ENCODE measurements at places on chromosomes 12 and 14.
A peak's percentile ranks its signal among the peaks of the same experiment; 100 is the strongest.

GRCh38 chr12:131965073-131965472 lies 15.3 kb downstream of the EP400 start:
- DNase-seq, result no peak

DNA sequence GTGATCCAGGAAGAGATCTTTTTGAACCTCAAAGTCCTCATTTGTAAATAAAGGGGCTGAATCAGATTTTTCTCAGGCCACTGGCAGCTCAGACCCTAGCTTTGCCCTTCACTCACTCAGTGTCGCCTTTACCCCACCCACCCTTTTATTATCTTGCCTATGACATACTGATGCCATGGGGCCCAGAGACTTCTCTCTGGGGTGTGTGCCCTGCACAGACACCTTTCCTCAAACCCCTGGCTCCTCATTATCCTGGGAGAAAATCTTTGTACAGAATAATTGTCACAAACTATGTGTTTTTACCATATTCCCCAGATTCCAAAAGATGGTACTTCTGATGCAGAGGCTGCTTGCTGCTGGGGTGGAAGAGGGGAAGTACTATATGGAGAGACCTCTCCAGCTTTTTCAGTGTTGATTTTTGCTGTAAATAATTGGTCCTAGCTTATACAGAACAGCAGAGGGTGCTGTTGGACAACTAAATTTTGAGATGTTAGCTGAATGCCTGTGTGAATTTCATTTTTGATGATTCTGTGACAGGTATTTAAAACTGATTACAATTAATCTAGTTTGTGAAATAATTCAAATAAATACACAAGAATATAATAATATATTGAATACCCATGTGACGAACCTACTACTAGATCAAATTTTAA lies 53.9 kb upstream of the DCD start:
- peak; percentile 40 for DNase-seq

DNA sequence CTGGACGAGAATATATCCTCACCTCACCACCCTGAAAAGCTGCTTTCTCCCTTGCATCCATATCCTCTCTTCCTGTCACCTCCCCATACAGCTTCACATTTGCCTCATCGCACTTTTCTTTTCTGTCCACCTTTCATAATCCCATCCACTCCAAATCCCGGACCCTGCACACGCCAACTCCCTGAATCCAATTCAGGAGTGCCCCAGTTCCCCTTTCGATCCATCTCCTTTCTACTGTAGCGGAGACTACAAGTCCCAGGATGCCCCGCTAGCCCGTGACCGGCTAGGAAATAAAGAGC lies 2.5 kb downstream of the TMEM253 start:
- DNase-seq, result no peak

- no peak for DNase-seq
These were observed 807.7 kb upstream of the SEL1L start for GRCh38 chr14:82341261-82341810.

DNA sequence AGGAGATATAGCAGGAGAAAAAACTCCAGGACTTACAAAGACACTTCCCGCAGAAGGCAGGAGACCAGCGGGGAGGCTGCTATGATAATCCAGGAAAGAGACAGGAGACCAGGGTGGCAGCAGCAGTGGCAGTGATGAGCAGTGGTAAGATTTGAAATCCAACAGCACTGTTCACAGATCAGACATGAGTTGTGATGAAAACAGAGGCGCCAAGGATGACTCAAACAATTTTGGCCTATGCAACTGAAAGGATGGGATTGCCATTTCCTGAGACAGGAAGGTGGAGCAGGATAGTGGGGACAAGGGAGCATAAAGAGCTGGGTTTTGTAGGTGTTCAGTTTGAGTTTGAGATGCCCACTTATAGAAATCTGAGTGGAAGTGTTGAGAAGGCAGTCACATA lies 108.6 kb upstream of the DYRK2 start:
- no peak for DNase-seq

GRCh38 chr12:4177262-4177661 lies 96.3 kb upstream of the CCND2 start:
- DNase-seq, result no peak

- DNase-seq, result no peak
These were observed 178.8 kb upstream of the DDHD1 start for GRCh38 chr14:53331921-53332320.

- DNase-seq, result no peak
These were observed 58.1 kb downstream of the SPTB start for GRCh38 chr14:64821651-64822050.

- DNase-seq, result no peak
These were observed 1.4 kb downstream of the TMBIM4 start for GRCh38 chr12:66168410-66168809.

DNA sequence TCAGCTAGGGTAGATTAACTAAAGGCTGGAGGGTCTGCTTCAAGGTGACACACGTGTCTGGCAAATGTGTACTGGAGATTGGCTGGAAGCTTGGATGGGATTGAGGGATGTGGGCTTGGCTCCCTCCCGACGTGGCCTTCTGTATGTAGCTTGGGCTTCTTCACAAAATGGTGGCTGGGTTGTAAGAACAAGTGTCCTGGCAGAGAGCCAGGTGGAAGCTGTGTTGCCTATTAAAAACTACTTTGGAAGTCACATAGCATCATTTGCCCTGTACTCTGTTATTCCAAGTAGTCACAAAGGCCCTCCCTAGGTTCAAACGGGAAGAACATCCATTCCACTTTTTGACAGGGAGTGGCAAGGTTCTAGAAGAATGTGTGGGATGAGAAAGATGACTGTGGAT lies 174.1 kb upstream of the PRICKLE1 start:
- DNase-seq, result no peak

DNA sequence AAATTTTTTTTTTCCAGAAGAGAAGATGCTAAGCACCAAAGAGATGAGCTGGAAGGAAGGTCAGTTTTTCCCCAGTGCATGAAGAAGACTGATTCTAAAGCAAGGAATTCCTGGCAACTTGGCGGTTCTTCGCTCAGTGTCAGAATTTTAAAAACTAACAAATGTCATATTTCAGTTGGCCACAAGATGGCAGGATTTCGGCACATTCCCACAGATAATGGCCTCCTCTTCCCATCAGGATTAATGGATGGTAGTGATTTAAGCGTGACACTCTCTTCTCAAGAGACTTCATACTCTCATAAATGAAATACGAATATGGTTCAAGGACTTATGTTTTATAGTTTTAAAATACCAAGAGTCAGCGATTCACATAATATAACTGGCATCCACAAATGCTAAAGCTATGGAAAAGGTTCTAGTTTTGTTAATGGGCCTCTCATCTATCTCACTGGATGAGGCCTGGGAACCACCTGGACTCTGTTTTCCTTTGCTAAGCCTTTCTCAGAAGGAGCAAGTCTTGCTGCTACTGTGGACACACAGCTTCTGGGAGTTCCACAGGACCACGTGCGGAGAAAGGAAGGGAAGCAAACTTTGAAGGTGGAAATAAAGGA lies 46.1 kb upstream of the PTPRO start:
- no peak for DNase-seq

- no peak for DNase-seq
These were observed 2.6 kb downstream of the TSPAN8 start for GRCh38 chr12:71155225-71155624.

DNA sequence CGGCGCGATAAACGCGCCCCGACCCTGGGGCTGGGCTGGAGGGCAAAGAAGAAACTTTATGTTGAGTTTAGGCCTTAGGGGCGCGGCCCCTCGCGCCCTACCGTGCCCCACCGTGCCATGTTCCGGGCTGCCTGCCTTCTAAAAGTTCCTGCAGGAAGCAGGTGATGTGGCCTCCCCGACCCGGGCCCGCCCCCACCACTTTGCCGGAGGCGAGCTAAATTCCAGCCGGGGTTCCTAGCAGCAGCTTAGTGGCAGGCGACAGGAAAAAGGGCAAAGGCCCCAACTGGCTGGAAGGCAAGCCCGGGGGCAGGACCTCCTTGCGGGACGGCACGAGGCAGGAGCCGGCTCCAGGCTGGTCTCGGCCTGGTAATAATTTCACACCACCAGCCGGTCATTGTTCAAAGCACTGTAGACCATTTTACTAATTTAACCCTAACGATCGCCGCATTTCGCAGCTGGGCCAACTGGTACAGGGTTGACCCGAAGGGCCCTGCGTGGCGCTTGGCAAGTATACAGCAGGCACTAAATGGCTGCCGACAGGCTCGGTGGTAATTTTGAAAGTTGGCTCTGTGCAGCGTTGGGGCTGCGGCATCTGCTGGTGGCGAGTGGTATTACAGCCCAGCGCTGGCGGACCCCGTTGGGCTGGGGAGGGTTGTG lies 895 bp upstream of the CCDC88C start:
- peak; percentile 64 for DNase-seq

DNA sequence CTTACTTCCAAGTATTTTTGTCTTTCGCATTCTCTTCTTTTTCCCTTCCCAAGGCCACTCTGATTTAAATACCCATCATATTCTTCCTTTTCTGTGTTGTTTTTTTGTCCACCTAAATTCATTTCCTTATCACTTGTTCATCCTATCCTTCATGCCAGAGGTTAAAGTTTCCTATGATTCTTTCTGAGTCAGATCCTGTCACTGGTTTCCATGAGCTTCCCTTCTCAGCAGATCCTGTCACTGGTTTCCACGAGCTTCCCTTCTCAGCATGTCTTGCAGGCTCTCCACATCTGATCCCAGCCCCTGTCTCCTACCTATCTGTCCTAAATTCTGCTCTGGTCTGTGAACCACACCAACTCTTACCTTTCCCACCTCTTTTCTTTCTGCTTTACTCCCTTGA lies 311.8 kb upstream of the RGS6 start:
- no peak for DNase-seq

DNA sequence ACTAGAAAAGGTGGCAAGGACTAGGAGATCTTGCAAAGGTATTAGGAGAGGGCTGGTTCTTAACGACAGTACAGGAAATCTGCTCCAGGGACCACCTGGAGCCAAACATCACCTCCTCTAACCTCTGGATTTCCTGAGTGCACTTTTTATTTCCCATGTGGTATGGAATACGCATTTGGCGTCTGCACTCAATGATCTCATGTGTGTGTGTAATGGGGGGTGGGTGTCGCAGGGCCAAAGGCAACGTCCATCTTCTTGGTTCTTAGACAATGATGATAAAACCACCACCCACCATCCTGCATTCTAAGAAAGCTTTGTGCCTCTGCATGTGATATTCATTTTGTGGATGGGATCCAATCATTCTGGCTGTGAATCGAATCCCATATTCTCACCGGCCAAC lies 68.8 kb downstream of the CLMN start:
- no peak for DNase-seq

GRCh38 chr14:37600880-37601741 lies 5.7 kb downstream of the TTC6 start:
- DNase-seq, result no peak

DNA sequence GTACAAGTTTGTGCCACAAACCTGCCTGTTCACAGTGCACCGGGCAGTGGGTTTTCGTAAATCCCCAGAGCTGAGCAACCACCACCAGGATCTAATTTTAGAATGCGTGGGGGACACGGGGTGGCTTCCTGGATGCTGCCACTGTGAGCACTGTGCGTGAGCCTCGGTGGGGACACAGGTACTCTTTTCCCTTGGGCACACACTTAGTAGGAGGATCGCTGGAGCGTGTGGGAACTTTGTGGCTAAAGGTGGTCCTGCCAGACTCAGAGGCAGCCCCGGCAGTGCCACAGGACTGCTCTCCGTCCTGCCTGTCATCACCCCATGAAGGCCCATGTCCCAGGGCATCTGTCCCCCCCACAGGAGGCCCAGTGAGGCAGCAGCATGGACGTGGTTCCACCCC lies 21.1 kb downstream of the BTBD6 start:
- no peak for DNase-seq

DNA sequence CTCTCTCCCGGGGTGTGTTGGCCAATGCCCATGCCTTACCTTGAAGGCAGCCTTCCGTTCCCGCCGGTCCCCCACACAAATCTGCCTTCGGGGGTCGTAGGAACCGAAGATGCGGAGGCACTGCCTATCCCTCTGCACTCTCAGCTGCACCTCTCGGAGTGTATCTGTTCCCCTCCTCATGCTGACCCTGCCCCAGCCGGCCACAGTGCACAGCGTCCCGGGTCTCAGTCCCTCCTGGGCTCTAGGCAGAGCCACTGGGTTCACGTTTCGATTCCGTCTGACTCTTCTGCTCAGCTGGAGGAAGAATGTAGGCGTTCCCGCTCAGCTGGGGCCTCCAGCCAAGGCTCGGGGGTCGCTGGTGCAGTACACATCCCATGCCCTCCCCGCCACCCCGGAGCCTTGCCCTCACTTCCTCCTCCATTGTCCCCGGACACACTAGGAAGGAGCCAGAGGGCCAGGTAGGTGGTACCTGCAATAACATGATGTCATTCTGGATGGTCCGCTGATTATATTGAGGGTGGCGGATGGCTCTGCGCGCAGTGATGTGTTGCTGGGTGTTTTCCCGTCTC lies 1.8 kb downstream of the CTSG start:
- no peak for DNase-seq

GRCh38 chr12:109304485-109304884 lies 4.6 kb downstream of the FOXN4 start:
- DNase-seq, result no peak

DNA sequence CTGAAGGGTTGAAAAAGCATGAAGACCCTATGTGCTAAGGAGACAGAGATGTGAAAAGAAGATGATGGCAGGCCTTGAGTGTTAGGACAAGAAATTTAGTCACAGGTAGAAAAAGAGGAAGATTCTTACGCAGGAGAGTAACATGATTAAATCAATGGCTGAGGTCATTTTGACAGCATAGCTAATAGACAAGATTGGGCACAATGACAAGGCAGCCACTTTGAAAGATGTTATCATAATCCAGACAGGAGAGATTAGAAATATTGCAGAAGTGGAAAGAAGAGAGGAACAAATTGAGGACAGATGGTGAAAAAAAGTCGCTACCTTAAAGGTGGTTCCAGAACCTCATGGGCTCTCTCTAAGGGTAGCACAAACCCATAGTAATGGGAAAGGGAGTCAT lies 228.8 kb upstream of the DDHD1 start:
- DNase-seq, result no peak

GRCh38 chr12:7012024-7012607 lies 6.2 kb downstream of the LPCAT3 start:
- no peak for DNase-seq

- no peak for DNase-seq
These were observed 182.8 kb downstream of the SLC5A8 start for GRCh38 chr12:101027200-101027599.

DNA sequence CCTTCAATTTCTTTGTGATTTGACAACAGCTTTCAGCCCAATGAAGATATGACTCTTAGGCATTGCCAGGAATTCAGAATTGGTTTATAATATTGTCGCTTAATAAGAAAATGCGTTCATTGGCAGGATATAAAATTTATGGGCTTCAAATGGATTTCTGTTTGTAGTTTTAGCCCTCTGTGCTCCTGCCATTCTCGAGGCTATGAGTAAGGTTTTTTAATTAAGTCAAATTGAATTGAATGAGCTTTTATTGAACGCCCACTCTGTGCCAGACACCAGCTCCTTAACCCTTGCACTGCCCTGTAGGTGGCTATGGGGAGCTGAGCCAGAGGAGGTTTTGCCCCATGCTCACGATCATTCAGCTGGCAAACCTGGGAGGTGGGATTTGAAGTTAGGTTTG lies 115.1 kb downstream of the SLC25A47 start:
- no peak for DNase-seq

DNA sequence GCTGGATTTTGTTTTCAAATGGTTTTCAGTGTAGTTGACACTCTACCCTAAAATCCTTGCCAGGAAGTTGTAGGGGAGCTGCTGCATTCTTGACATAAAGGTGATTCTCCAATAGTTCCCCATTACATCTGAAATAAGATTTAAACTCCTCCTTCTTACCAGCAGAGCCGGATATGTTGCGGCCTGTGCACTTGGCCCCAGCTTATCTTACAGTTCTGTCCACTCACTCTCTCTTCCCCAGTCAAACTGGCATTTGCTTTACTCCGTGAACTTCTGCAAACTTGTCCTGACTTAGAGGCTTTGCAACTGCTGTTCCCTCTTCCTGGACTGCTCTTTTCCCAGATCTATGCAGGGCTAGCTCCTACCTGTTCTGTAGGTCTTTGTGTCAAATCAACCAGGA lies 929.5 kb downstream of the VRK1 start:
- DNase-seq, result no peak
